ENCODE measurements at places on chromosomes 1 and 21.
A peak's percentile ranks its signal among the peaks of the same experiment; 100 is the strongest.

DNA sequence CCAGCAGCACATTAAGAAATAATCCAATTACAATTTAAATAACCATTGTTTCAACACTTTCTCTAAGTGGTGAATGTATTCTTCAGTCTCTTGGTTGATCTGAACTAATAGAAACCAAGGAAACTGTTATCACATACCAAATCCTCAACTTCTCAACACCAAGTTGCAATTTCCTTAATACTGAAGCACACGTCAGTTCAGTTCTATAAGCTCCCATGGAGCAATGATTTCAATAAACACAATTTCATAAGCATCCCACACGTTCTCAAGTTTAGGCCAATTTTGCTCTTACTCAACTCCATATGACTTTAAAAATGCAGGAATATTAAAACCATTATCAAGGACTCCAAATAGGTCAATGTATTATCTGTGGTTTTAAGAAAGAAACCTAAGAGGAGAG is 5.8 kb upstream of the ERG start:
- DNase-seq = no peak

GRCh38 chr1:98733782-98734112 is 72.2 kb downstream of the SNX7 start:
- no peak for DNase-seq

DNA sequence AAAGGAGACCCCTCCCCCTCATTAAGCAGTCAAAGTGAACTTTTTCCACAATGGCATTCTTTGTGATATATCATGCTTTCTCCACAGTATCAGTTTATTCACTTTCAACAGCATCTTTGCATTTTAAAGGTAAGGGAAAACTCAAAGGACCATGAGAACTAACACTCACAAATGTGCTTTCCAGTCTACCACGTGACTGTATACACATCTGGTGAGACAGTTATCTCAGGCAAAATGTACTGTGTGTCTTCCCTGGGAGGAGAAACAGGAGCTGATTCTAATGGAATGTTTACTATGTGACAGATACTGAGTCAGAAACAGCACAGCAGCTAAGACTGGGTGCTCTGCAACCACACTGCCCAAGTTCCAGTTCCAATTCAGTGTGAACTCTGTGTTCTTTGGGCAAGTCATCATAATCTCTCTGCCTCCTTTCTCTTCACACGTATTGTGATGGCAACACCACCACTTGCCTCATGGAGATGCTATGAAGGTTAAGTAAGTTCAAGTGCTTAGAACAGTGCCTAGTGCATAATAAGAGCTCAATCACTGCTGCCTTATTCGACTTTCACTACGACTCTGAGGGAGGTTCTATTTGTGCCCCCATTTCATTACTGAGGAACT is 79.0 kb downstream of the SLC45A1 start:
- DNase-seq = peak; percentile 97

GRCh38 chr1:54436826-54437225 is 30.6 kb upstream of the SSBP3 start:
- DNase-seq = no peak

GRCh38 chr1:151399324-151400171 is at the start of gene PSMB4:
TSS of gene PSMB4 (plus strand) at chr1:151399573. CDS start at chr1:151399588, 15 bp downstream.
- peak; percentile 92 for DNase-seq

DNA sequence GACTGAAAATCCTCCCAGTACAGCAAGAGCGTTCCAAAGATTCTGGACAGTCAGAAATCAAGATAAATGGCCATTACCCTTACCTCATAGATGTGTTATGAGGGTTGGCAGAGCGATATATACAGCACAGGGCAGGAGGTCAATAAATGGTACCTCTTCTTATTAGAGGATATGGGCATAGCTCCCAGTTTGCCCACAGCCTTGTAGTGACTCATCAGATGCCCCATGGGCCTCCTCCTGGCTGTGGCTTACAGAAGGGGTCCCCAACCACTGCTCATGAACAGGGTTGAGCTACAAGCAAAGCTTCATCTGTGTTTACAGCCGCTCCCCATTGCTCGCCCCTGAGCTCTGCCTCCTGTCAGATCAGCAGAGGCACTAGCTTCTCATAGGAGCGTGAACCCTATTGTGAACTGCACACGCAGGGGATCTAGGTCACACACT is 7.3 kb upstream of the IFNGR2 start:
- peak; percentile 38 for DNase-seq

DNA sequence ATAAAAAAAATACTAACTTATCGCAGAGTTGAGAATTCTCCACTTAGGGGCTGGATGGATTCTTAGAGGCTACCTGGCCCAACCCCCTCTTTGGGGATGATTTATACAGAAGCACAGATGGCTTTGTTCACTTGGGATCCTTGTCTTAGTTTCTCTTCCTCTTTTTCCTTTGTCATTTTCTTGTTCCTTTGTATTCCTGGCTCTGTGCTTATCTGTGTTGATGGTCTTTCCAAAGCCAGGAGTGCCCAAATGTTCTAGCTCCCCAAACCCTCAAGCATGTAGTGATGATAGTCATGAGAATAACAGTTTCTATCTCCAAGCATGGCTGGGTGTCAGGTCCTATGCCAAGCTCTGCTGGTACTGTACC is 27.4 kb downstream of the EPHB2 start:
- no peak for DNase-seq

GRCh38 chr21:29647353-29647781 is 292.4 kb downstream of the GRIK1 start:
- no peak for DNase-seq
